Type B pancreatic cell (in vitro differentiated cells): ENCODE measurements at places on chromosomes 1 and 21. TPM values are rescaled to one million over a fixed set of nuclear protein-coding genes. Genes with fewer than 3 reads are reported as not detected.

FAM43B gene
- total RNA-seq: 0.21 and 1.3 TPM in 2 replicates

GPR52 gene
- 0.43 and 0.94 TPM in 2 replicates for total RNA-seq

CSTB gene
- 45.4 and 78.2 TPM in 2 replicates for total RNA-seq

- peak overlapping the region; percentile 38 for H3K4me3 ChIP-seq
- peaks cover 22% of the 10 kb centered on the region for H3K4me1 ChIP-seq
- peak overlapping the region; percentile 94 for H3K27ac ChIP-seq
- no peak for DNase-seq
- peaks cover 5% of the 10 kb centered on the region for H3K36me3 ChIP-seq
- no peaks in the 10 kb centered on the region for H3K27me3 ChIP-seq
Measured at GRCh38 chr1:26824731-26825130, 1.8 kb upstream of the ZDHHC18 start.

DNA sequence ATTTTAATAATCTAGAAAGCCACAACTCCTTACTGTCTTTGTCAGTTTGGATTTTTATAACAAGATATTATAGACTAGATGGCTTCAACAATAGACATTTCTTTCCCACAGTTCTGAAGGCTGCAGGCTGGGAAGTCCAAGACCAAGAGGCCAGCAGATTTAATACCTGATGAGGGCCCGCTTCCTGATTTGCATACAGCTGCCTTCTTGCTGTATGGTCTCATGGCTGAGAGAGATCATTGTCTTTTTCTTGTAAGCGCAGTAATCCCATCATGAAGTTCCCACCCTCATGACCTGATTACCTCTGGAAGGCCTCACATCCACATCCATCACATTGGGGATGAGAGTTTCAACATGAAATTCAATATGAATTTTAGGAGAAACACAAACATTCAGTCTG, 9.8 kb downstream of the RPS6KC1 start:
- H3K36me3 ChIP-seq: peaks cover 3% of the 10 kb centered on the region
- no peak overlapping the region for H3K4me3 ChIP-seq
- no peak overlapping the region for H3K27ac ChIP-seq

- H3K27me3 ChIP-seq: peaks cover 3% of the 10 kb centered on the region
- H3K4me1 ChIP-seq: no peaks in the 10 kb centered on the region
- no peaks in the 10 kb centered on the region for H3K36me3 ChIP-seq
- no peak overlapping the region for H3K4me3 ChIP-seq
Measured at GRCh38 chr1:106785176-106785575, 271.3 kb upstream of the PRMT6 start.

DNA sequence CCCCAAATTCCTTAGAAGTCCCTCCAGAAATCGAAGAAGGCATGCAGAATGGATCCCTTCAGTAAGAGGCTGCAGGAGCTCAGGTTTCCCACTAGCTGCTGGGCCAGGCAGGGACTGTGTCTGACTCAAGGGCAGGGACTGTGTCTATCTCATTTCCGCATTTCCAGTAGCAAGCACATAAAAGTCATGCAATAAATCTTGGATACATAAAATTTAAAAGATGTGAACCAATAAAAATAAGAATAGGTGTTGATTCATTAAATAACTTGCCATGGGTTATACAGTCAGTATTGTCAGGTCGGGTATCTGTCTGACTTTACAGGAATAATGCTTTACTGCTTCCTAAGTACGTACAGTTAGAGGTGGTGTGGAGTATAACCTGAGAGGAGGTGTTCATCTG, 15.2 kb downstream of the PM20D1 start:
- no peak overlapping the region for H3K27ac ChIP-seq
- no peaks in the 10 kb centered on the region for H3K4me1 ChIP-seq
- DNase-seq: no peak
- no peaks in the 10 kb centered on the region for H3K27me3 ChIP-seq
- H3K4me3 ChIP-seq: no peak overlapping the region
